ENCODE measurements at places on chromosomes 5 and 9. TPM values are rescaled to one million over a fixed set of nuclear protein-coding genes. Genes with fewer than 3 reads are reported as not detected.

The MEIKIN gene
- total RNA-seq: not detected

The CKMT2 gene
- total RNA-seq: 0.43 TPM

DNA sequence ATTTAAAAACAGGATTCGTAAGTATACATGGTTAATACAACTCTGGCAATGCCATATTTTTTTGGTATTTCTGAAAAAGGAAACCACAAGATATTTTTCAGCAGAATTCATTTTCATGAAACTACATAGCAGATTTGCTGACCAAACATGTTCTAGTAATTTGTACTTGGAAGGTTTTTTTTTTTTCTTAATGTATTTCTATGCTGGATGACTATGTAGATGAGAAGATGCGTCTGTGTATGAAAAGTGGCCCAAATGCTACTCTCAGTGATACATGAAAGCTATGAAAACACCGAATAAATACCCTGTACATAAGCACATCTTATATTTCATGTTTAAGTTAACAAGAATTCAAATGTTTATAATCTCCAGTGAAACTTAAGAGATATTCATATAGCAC is 400.9 kb upstream of the CYLC2 start:
- no peak for DNase-seq
- no peak overlapping the region for H3K4me3 ChIP-seq
- no peaks in the 10 kb centered on the region for H3K4me1 ChIP-seq

DNA sequence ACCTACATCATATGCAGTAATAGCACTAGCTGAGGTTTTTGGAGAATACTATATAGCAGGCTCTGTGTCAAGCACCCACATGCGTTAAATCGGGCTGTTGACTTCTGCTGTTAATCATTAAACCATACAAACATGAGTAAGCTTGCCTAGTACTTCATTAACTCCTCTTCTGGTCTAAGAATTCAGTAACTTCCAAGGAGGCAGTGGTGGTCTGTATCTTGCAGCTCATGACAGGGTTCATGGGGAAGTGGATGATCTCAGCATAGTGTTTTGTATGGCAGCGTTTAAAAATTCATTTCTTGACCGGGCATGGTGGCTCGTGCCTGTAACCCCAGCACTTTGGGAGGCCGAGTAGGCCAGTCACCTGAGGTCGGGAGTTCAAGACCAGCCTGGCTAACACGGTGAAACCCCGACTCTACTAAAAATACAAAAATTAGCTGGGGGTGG is at the start of gene HAVCR1:
TSS of gene HAVCR1 (minus strand) at position 24 of the 447 bp plus-strand sequence. CDS start 1,173 bp downstream, outside the sequence.
- no peak within 1 kb of the TSS for H3K4me3 ChIP-seq
- H3K4me1 ChIP-seq: no peaks in the 10 kb centered on the region
- H3K36me3 ChIP-seq: no peaks in the 10 kb centered on the region
- DNase-seq: no peak

DNA sequence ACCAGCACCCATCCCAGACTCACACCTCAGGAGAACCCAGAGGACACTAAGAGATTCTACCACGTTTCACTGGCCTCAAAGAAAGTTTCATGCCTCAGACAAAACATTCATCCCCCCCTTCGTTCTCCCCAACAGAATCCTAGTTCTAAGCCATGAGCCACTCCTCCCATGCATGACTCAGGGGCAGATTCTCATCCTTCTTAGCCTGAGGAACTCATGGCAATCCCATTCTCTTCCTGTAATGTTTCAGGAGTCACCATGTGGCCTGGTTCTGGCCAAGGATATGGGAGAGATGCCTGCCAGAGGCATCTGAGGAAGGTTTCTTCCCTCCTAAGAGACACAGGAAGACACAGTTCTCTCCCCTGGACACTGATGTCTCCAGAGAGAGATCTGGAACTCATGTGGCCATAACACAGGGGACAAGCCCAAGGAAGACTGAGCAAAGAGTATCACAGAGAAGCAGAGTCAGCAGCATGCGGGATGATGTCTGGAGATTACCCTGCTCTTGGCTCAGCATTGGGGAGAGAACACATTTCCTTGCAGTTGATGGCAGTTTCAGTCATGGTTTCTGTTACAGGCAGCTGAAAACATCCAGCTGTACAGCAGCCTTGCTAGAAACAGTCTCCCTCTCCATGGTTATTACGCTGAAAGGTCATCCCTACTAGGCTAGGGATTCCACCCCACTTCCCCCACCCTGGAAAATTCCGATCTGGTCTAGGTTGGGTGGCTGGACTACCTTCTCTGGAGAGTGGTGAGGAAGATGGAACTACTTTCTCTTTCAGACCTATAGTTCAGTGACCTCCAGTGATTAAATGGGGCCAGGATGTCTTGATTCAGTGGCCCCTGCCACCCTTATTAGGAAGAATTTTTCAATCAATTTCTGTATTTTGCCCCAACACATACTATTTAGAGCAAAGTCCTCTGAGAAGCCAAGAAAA is 115.4 kb downstream of the ZNF608 start:
- no peaks in the 10 kb centered on the region for H3K36me3 ChIP-seq
- H3K27ac ChIP-seq: no peak overlapping the region
- no peak overlapping the region for H3K4me3 ChIP-seq
- H3K4me1 ChIP-seq: no peaks in the 10 kb centered on the region

GRCh38 chr9:33697171-33697570 is 98.2 kb upstream of the PRSS3 start:
- H3K36me3 ChIP-seq: no peaks in the 10 kb centered on the region
- no peak overlapping the region for H3K4me3 ChIP-seq
- DNase-seq: no peak

Measured in ascending aorta (tissue), 2 donors.